ENCODE measurements at places on chromosomes 12 and 14. TPM values are rescaled to one million over a fixed set of nuclear protein-coding genes. Genes with fewer than 3 reads are reported as not detected.

DNA sequence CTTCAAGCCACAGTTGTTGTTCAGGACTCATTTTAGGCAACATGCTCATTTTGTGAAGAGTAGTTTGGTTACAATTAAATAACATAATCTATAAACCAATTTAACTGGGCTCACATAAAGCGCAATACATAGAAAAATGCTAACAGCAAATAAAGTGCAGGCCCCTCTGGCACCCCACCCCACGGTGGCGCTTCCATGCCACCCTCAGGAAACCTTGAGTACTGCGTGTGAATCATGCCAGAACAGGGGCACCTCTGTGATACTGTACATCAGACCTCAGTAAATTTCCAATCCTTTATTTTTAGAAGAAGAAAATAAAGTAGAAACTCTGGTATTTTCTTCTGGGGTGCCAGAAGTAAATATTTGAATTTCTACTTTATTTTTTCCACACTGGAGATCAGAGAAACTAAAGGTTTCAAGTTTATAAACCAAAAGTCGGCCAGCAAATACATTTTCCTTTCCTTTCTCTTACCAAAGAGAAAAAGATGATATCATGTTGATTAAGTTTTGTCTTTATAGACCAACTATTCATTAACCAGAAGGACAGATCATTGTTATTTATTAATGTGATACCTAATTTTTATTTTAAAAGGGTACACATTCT is 316.8 kb downstream of the PAWR start:
- DNase-seq: no peak

DNA sequence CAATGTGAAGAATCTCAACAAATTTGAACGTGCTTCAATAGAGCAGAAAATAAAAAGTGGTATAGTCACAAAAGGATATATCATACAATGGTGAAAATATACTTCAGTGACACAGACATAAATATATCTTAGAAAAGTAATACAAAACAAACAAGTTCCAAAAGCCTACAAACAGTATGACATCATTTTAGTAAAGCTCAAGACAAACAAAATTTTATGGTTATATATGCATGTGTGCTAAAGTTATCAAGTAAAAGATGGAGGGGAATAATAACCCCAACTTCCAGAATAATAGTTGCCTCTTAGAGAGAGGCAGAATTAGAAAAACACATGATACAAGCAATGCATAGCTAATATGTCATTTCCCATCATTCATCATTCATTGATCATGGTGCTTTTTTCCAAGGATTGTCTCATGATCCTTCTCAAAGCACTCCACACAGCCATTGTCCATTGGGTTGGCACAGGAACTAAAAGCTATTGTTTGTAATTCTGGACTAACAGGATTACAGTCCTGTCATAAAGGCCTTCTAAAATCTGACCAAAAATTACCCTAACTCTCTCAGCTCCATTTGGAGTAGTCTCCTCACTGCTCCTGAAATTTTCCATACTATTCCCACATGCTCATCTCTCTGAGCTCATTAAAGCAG is 59.5 kb downstream of the IFNG-AS1 start:
- DNase-seq: no peak

GRCh38 chr14:94751321-94751720 is 18.6 kb downstream of the GSC start:
- DNase-seq: no peak

GRCh38 chr14:94649543-94650443 is 37.6 kb downstream of the SERPINA3 start:
- DNase-seq: no peak

GRCh38 chr14:45284802-45285201 is 31.8 kb upstream of the MIS18BP1 start:
- no peak for DNase-seq

DNA sequence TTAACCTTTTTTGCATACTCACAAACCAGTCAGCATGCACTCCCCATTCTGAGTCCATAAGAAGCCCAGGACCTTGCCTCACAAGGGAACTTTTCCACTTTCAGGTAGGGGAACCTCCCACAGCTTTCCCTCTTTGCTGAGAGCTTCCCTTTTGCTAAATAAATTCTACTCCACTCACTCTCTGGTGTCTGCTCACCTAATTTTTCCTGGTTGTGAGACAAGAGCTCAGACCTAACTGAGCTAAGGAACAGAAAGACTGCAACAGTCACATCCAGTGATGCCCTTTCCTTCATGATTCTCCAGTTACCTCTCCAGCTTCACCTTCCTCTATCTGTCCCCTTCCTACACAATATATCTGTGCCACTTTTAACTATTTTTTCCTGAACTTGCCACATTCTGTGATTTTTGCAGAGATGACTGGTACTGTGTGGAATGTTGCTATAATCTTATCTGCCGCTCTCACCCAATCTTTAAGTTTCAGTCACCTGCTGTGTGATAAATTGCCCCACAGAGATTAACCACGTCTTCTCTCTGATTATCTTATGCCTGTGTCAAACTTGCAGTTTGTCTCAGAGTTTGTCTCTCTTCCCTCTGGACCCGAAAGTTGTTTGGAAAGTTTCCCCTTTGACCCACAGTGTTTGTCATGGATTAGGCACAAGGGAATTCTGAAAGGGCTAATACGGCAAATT is 737.1 kb upstream of the FLRT2 start:
- DNase-seq: no peak

GRCh38 chr14:106490442-106490841 is 964.1 kb downstream of the TMEM121 start:
- no peak for DNase-seq

- no peak for DNase-seq
These were observed 431.5 kb upstream of the OR4E1 start for GRCh38 chr14:22105006-22105623.

Gene EPYC
- not detected for total RNA-seq

Gene AP1G2
- 19.3 TPM for total RNA-seq

Data from left lobe of liver (tissue), 2 donors.